ENCODE measurements at places on chromosomes 6 and 20.

GRCh38 chr6:131867744-131868143 is 59.9 kb downstream of the ENPP1 start:
- DNase-seq = no peak

DNA sequence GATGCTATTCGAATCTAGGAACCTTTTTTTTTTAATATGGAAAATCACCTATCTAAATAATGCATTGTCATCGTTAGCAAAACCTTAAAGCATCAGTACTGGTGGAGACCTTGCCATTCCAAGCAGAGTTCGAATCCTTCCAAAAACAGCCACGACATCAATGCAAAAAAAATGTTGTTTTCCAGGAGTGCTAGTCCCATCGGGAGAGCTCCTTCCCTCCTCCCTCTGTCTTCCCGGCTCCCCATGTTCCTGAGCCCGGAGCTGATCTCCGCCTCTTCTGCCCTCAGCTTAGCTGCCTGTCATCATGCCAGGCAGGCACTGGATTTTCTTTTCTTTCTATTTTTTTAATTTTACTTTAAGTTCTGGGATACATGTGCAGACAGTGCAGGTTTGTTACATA is 153.6 kb upstream of the QKI start:
- no peak for DNase-seq

DNA sequence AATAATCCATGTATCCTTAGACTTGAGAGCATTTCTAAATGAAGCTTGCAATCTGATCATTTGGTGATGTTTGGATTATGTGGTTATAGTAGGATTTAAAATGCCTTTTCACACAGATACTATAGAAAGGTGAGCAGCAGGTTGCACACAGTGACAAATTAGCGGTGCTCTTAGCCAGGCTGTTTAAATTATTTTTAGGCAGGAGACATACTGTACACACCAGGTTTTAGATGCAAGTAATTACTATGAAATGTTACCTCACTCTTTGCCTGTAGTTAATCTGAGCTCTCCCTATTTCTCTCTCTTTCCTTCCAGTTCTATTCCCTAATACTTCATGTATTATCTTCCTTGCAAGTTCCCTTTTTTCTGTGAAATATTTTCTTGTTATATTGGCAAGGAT is 191.7 kb downstream of the RIMS1 start:
- no peak for DNase-seq

DNA sequence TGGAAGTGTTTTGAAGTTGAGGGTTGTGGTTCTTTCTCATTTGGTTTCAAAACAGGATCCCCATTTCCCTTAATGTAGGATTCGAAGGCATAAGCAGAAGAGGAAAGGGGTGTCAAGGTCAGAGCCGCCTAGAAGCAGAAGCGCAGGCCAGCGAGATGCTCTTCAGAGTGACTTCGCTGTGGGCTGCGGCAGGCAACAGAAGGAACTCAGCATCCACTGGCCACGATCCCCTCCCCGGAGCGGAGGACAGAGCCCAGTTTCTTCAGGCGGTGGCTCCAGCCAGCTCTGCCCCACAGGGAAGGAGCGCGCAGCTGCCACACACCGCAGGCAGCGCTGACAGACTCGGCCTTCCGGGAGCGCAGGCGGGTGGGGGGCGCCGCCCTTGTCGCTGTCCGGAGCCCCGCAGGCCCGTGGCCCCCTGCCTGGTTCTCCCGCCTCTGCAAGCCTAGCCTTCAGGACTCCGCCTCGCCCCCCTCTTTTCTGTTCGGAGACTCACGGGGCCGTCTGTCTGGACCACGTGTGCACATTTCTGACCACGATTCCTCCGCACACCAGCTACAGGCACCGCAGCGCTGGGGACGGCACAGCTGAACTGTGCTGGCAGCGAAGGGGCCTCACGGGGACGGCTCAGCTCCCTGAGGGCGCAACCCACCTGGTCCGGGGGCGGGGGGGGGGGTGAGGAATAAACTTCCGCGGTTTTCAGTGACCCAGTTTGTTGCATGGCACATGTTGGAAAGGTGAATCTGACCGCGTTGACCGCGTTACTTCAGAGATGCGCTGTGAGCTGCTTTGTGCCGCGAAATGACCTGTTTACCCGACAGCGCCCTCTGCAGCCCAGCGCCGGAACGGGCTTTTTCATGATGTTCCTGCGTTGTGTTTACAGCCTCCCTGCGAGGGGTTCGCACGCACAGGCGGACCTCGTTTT is 26.1 kb downstream of the TTLL2 start:
- DNase-seq = no peak

DNA sequence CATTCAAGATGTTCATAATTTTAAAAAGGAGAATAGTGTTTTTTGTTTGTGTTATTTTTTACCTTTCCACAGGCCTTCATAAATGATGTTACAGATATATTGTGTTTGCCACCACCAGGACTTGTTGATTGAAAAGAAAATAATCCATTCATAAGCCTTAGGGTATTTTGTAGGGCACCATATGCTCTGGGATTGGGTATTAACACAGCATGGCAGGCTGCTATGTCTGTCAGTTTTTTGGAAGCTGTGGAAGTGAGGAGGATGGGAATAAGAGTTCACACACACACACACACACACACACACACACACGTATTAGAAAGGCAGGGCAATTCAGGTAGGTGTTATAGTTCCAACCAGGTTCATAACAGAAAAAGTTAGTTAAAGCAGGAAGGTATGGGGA is 237.9 kb downstream of the HDGFL1 start:
- no peak for DNase-seq

DNA sequence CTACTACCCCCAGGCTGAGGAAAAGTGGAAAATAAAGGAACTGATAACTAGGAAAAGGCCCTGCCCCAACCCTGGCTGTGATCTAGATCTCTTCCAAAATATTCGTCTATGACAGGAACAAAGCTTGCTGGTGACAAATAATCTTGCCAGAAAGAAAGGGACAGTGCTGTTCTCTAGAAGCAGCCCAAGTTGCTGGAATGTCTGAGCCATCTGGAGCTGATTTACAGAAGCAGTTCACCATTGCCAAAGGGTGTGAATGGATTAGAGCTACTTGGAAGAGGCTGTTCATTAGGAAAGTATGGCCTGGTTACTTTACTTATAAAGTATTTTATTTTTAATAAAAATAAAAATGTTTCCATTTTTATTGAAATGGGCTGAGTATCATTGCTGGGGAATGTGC is 146.3 kb downstream of the EPM2A start:
- no peak for DNase-seq

- no peak for DNase-seq
Observed at GRCh38 chr6:160462116-160462515, 113.9 kb downstream of the SLC22A3 start.

DNA sequence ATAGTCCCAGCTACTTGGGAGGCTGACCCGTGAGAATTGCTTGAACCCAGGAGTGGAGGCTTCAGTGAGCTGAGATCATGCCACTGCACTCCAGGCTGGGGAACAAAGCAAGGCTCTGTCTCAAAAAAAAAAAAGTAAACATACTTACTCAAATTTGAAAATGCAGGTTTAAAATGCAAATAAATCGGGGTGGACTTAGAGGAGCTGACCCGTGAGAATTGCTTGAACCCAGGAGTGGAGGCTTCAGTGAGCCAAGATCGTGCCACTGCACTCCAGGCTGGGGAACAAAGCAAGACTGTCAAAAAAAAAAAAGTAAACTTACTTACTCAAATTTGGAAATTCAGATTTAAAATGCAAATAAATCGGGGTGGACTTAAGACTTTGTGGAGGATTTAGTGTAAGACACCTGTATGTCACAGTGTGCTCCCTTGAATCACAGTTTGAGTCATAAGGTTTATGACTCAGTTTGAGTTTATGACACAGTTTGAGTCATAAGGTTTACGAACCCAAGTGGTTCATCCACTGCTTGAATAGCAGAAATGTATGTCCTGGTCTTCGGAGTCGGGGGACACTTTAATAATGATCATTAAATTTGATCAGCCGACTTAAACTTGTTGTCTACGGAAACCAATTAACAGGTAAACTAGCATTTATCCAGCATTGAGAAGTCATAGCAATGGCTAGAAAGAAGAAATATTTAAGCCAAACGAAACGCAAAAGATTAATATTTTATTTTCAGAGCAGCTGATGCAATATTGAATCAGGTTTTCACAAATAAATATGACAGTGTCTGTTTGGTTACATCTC is 6.8 kb upstream of the MRPS10 start:
- DNase-seq = no peak

- no peak for DNase-seq
Observed at GRCh38 chr20:2519115-2519809, 10.5 kb upstream of the ZNF343 start.

DNA sequence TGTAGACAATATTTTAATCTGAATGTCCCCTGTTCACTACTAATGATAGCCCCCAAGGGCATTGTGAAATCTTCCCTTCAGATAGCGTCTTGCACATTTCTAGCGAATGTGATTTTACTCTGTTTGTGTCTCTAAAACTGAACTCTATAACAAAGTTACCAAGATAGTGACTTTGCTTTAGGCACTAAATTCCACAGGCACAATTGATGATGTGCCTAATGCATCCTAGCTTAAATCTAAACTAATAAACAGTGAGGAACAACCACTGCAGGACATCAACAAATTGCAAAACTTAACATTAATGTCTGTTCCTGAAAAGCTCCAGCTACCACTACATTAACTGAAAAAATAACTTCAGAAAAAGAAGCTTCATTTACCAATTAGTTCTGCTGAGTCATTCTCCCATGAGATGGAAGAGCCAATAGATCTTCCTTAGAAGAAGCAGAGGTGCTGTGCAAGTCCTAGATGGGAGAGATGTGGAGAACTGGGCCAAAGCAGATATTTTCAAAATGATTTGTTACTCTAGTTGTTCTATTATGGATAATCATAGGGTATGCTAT is 1065.0 kb downstream of the EPHA7 start:
- no peak for DNase-seq

- no peak for DNase-seq
Observed at GRCh38 chr6:145406783-145407182, 328.5 kb downstream of the EPM2A start.

DNA sequence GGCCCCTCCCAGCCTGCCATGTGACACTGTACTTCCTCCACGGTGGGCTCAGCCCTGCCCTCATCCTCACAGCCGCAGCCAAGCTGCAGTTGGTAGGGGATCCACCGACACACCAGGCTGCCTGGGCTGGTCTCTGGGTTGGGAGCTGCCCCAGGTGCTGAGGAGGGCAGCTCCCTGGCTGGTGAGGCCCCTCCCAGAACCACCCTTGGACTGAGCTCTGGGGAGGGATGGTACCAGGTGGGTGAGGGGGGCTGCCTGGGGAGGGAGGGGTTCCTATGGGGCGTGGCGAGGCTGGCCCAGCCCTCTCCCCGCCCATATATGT is 185 bp upstream of the TNFRSF6B start:
- no peak for DNase-seq

- no peak for DNase-seq
Observed at GRCh38 chr20:44698351-44698750, 16.8 kb upstream of the CCN5 start.

- DNase-seq = no peak
Observed at GRCh38 chr6:43924222-43924702, 154.3 kb downstream of the VEGFA start.

Measured in D721Med (cell line).